ENCODE measurements at places on chromosomes 4 and X. TPM values are rescaled to one million over a fixed set of nuclear protein-coding genes. Genes with fewer than 3 reads are reported as not detected.

- no peak for DNase-seq
Measured at GRCh38 chr4:95268819-95269565, 279.8 kb downstream of the UNC5C start.

- no peak for DNase-seq
Measured at GRCh38 chr4:48813964-48814363, 16.9 kb upstream of the OCIAD1 start.

GRCh38 chrX:40022421-40022820 lies 75.3 kb downstream of the BCOR start:
- DNase-seq: no peak

- no peak for DNase-seq
Measured at GRCh38 chrX:3134316-3134945, 93.2 kb downstream of the ARSF start.

- no peak for DNase-seq
Measured at GRCh38 chrX:119497185-119497584, 28.9 kb downstream of the SLC25A5 start.

DNA sequence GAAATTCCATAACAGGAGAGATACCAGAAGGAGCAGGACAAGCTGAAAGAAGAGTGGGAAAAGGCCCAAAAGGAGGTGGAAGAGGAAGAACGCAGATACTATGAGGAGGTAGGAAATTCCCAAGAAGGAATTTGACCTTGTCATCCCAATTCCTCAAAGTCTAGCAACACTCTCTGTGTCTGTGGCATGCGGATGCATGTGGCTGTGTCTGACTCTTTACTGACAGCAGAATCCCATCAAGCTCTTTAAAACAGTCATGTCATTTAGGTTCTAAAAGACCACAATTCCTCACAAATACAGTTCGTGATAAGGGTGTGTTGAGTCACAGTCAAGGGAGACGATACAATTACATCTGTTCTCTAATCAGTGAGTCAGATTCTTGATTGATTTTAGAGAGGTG lies 68.5 kb downstream of the PHOX2B start:
- DNase-seq: no peak

DNA sequence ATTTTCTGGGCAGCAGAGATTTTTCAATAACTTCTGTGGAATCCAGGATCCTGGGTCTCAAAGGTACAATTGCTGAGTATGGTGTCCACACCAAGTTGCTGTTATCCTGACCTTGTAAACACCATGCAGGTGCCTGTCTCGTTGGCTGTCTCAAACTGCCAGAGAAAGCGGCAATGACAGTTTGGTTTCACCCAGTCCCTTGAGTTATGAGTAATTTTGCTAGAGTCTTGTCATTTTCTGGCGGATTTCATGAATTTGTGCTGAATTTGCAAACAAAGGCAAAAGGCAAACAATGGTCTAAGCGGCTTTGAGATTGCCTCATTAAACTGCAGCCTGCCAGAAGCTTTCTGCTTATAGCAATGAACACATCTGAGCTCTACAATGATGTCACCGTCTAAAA lies 847.9 kb downstream of the RAB28 start:
- no peak for DNase-seq

DNA sequence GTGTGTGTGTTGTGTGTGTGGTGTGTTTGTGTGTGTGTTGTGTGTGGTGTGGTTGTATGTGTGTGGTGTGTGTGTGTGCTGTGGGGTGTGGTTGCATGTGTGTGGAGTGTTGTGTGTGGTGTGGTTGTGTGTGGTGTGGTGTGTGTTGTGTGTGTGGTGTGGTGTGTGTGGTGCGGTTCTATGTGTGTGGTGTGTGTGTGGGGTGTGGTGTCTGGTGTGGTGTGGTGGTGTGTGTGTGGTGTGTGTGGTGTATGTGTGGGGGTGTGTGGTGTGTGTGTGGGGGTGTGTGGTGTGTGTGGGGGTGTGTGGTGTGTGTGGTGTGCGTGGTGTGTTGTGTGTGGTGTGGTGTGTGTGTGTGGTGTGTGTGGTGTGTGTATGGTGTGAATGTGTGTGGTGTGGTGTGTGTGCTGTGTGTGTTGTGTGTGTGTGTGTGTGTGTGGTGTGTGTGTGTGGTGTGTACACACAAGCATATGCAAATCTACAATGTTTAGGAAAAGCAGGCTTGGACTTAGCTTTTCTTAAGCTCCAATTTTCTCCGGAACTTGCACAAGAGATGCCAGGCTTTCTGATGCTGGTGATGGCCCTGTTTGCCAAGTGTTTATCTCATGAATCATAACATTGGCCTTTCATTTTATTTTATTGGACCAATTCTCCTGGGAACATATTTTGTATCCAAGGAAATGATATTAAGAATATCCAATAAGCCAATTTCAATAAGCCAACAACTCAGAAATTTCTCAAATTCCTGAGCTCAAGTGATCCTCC lies 148.7 kb downstream of the SPATA18 start:
- DNase-seq: no peak

Gene PABPC5
- total RNA-seq: 1.9 TPM

Gene SLC6A14
- total RNA-seq: 50.2 TPM

Gene EFNB1
- total RNA-seq: 29.0 TPM

Gene MID1IP1
- total RNA-seq: 83.6 TPM

Gene ZAR1
- 0.55 TPM for total RNA-seq

Data from upper lobe of right lung (tissue), 1 donor.